G401 (cell line): ENCODE measurements at places on chromosomes 4 and X.

GRCh38 chr4:56844802-56845580 is 23.5 kb upstream of the SPINK2 start:
- DNase-seq, result no peak

- no peak for DNase-seq
These were observed 2048.7 kb downstream of the PCDH7 start for GRCh38 chr4:32768664-32769389.

DNA sequence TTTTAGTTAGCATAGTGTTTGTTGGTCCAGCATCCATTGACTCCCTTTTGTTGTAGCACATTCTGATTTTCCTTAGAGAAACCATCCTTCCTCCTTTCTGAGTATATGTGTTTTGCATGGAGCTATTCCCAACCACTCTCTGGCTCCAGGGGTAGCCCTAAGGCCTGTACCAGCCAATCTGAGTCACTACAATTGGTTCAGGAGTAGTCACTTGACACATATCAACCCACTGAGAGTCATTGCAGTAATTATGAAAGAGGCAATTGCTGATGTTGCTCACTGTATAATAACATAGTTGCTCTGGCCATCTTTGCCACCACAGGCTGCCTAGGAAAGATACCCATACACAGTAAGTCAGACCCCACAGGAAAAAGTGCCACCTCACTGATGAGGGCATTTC is 71.2 kb upstream of the GRID2 start:
- DNase-seq, result no peak

GRCh38 chrX:106952988-106953387 is 32.8 kb downstream of the CLDN2 start:
- no peak for DNase-seq

- DNase-seq, result no peak
These were observed 13.0 kb upstream of the TMEM156 start for GRCh38 chr4:39044956-39045826.

DNA sequence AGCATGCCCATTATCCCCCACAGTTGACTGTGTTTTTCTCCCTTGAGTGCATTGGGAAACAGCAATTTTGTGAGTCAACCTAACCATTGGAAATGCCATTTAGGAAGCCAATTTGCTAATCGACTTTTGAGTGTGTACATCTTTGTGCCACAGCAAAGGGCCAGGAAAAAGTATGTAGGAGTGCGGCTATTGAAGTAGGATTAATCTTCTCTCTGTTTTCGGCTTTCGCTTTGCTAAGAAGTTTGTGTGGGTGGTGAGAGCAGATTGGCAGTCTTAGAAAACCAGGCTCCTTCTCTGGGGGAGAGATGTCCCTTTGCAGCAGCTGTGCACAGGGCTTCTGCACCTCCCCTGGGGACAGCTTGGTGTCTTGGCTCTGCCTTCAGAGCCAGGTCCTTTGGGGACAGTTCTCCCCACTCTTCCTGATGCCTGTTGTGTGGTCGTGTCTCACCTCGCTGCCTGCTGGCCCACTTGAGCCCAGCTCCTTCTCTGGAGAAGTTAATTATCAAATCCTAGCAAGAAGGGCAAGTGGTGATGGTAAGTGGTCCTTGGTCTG is 74.5 kb downstream of the GEMIN8 start:
- no peak for DNase-seq

- no peak for DNase-seq
These were observed 77.2 kb downstream of the RASL11B start for GRCh38 chr4:52939325-52939724.

DNA sequence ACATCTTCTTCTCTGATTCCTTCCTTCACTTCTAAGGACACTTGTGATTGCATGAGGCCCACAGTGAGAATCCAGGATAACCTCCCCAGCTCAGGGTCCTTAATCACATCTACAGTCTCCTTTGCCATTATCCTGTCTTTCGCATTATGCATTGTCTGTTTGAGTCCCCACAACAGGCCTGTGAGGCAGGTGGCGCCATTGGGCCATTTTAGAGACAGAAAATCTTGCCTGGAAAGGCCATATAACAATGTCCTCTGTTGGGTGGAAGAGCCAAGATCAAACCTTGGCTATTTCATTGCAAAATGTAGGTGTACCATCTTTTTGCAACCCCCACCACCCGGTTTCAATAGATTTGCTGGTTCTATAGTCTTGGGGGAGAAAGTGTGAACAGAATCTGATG is 11.8 kb upstream of the DCUN1D4 start:
- peak; percentile 49 for DNase-seq

GRCh38 chr4:101280866-101281600 is 66.3 kb downstream of the PPP3CA start:
- DNase-seq, result no peak

DNA sequence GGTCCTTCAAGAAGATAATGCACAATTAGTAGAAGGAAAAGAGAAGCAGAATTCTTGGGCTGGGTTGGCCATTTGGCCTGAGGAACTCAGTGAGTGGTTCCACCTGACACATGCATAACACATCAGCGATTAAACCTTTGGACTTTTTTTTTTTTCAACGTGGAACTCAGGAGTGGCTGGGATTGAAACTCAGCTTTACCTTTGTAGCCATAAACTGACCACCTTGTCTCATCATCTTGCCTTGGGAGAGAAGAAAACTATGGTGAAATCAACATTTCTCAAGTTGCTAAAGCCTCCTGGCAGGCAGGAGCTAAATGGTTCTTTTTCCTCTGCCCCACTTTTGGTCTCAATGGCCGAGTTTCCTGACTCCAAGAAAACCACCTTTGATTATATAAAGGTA is 16.3 kb downstream of the PTTG2 start:
- peak; percentile 23 for DNase-seq

DNA sequence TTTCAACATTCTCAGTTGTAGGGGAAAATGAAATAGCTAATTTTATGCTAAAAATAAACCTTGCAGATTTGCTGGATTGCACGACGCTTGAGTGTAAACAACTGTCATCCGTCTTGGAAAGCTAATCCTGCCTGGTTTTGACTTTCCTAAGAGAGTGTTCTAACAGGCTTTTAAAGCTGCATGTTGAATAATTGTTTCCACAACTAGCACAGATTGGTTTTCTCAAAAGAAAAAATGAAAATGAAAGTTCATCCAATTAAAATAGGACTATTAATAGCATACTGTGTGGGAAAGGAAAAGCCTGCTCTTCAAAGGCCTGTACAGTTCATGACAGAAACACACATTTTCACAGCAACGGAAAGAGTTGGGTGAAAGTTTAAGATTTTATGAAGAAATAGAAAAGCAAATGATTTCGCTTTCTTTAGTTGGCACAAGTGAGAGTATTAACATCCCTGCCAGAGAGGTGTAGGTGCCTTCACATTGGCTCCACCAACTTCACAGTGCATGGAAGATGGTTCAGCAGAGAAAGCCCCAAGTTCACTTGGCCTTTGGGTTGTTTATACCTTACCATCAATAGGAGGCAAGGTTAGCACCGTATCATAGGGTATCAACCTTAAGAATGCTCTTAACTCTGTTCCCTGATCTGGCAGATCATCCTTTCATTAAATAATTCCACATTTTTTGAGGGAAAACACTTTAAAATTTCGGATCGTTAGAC is 140.0 kb upstream of the GUCY1A1 start:
- no peak for DNase-seq

DNA sequence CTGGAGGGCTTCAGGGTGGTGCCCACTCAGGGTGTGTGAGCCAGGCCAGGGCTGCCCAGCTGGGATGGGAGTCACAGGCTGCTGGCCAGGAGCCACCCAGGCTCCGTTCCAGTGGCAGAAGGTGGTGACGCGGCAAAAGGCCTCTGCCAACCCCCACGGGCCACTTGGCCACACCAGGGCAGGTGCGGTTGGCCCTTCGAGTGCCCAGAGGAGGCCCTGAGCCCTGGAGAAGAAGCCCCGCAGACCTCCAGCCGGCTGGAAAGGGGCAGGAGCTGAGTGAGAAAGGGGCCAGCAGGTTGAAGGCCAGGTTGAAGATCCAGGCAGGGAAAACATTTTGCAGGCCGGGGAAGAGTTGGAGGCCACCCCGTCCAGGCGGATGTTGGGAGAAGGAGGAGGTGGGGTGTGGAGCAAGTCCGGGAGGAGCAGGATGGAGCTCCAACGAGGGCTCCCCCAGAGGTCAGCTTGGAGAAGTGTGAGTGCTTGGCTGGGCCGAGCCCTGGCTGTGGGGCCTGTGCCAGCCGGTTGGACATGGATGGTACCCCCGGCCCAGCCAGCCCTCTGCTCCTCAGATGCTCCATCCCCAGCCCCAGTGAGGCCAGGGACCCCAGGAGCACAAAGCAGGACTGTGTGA is 2.8 kb upstream of the CPLX1 start:
- DNase-seq, result peak; percentile 66

- DNase-seq, result no peak
These were observed 665.6 kb downstream of the FSTL5 start for GRCh38 chr4:161498155-161498554.

DNA sequence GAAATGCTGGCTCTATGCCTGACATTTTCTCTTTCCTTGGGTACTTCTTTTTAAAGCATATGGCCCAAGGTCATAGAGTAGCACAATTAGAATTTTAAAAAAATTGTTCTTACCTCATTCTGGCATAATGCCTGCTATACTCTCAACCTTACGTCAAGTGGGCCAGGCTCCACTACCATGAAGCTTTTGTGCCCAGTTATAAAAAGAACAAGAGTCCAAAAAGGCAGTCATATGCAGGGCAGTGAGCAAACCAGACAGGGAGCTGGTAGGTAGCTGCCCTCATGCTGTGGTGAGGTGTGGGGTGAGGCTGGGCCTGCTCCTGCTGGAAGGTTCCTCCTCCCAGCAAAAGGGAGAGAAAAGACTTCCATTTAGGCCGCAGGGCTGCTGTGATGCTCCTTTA is 64.4 kb upstream of the UCP1 start:
- DNase-seq, result no peak

- DNase-seq, result no peak
These were observed 192.0 kb upstream of the PABPC4L start for GRCh38 chr4:134393592-134393991.

DNA sequence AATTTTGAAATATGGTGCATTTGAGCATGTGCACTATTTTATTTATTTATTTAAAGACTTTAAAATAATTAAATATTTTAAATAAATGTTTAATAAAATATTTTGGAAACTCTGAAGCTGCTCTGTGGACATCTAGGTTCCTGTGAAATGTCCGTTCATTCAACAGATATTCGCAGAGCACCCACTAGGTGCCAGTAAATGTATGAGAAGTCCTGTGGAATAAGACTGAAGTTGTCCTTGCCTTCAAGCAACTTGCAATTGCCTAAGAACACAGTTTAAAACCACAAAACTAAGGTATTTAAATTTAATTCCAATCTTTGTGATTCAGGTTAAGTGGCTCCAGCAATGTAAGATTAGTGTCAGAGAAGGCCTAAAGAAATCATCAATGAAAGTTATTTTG is 306.7 kb downstream of the GBA3 start:
- DNase-seq, result no peak

DNA sequence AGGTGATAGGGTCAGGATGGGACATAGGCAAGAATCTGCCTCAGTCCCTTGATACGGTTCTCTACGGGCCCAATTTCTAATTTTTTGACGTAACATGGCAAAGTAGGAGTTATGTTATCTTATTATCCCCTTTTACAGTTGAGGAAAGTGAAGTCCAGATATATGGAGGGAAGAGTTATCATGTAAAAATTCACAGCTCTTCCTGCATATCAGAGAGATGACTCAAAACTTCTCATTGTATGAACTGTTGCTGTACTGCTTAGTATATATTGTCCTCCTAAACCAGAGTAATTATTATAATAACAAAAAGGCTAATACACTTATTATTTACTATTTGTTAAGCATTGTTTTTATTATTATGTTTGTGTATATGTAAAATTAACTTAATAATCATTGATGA is 260.5 kb upstream of the IGFBP7 start:
- DNase-seq, result no peak

DNA sequence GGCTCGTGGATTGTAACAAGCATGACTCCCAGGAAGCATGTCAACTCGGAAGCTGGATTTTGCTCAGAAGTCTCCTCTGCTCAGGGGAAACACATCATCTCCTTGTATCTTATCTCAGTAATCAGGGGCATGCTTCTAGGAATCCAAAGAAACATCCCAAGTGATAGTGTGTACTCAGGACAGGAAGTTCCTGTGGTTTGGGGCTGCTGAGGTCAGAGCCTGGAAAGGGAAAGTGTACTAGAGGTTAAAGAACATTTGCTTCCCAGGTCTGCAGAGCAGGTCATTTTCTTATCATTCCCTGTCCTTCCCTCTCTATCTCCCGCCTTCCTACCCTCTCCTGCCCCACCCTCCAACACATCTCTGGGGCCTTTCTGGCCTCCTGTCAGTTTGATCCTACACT is 38.8 kb downstream of the SLC34A2 start:
- no peak for DNase-seq
